ENCODE measurements at places on chromosomes 5 and 9.

DNA sequence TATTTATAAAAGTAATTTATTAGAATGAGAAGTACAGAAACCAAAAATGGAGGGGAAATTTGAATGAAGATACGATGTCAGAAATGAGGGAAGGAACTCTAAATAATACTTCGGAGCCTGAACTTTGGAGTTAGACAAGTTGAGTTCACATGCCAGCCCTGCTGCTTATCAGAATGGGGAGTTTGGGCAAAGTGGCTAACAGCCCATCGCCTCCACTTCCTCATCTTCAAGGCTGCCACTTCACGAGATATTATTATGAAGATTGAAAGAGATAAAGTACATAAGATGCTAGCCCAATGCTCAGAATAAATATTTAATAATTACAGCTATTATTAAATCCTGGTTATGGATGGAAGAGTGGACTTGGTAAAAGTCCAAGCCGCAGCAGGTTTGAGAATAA, 56.2 kb upstream of the ABCA1 start:
- DNase-seq = no peak

DNA sequence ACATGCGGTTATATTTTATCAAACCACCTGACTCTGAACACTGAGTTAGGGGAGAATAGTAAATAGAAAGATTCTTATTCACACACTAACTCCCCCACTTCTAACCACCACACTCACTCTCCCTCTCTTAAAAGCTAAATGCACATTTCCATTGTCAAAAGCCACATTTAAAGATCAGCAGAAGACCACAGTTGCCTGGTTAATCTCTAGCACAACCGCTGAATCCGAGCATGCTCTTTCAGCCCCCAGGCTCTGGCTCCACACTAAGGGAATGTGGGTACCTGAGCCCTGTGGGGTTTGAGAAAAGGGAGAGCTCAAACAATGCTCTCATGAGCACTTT, 35.7 kb downstream of the PFDN1 start:
- DNase-seq = no peak

DNA sequence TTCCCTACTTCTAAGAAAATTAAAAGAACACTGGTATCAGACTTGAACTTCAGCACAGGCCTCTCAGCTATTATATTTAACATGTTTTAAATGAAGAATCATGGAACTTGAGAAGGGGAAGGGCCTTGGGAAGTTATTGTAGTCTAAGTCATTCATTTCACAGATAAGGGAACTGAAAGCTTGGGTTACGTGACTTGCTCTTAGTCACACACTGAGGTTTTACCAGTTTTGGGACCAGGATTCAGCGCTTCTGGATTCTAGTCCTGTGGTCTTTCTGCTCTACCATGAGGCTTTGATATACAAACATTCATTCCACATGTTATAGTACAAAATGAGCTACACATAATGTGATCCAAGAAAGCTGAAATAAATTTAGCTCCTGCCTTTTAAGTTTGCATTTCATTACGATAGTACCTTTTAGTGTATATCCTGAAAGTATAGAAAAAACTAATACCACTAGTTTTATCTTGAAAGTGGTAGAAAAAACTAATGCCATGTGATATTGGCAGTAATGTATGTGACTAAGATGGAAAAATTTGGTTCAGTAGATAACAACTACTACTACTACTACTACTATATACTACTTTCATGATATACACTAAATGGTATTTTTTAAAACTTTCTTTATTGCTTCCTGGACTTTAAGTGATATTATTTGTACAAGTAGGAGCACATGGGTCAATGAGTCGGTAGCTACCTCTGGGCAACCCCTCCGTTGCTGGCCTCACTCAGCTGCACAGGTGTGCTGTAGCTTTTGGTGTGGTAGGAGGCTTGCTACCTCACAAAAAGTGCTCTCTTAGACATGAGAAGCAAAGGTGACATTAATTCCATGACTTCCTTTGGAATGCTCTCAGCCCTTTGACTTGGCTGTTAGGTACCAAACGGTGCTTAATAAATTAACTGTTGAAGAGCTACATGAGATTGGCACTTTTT, 40.7 kb downstream of the F2RL2 start:
- no peak for DNase-seq

- no peak for DNase-seq
Measured at GRCh38 chr5:150497989-150498317, 10.0 kb upstream of the NDST1 start.

DNA sequence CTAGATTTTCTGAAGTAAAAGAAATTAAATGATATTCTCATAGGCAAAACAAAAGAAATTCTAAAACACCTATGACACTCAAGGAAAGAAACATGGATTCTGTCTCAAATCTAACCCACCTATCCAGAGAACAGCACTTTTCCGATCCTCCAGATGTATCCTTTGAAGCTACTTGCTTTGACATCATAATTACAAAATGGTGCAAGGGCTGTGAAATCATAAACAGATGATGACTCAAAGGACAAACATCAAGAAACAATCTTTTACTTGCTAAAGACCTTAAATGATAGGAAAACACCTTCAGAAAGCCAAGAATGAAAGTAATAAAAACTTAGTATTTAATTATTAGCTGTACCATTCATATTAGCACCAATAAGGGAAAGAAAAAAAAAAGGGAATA, 202.6 kb downstream of the DENND1A start:
- no peak for DNase-seq

DNA sequence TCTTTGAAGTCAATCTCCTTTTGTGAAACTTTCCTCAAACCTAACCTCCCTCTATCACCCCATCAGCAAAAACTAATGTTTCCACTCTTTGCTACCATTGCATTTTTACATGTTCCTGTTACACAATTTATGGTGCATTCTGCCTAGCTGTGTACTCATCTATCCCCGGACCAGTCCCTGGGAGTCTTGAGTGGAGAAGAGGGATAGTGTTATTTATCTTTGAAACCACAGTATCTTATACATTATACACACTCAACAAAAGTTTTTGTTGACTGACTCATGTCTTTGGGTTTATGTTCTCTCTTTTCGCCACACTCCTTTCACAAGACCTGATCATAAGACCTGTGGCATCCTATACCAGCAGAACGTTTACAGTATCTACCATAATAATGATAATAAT, 26.4 kb downstream of the TNFAIP8 start:
- no peak for DNase-seq

DNA sequence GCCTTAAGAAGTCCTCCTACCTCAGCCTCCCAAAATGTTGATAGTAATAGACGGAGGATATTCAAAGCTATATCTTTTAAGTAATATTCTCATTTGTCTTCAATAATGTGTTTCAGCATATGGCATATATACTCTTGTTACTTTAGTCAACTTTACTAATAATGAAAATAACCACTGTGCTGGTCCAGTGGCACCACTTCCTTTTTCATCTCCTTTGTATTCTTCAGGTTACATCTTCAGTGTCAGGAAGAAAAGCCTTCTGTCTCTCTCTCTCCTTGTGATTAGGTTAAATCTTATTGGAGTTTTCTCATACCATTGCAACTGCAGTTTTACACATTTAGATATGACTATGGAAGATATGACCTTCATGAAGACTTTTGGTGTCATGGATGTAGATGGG, 31.3 kb downstream of the PARP8 start:
- no peak for DNase-seq

- no peak for DNase-seq
Measured at GRCh38 chr5:75020016-75020656, 32.2 kb downstream of the GCNT4 start.

- no peak for DNase-seq
Measured at GRCh38 chr9:107174441-107174840, 108.6 kb upstream of the RAD23B start.

GRCh38 chr9:26216702-26217101, 538.5 kb upstream of the TUSC1 start:
- no peak for DNase-seq

GRCh38 chr9:27726244-27727081, 153.2 kb upstream of the C9orf72 start:
- DNase-seq = no peak

DNA sequence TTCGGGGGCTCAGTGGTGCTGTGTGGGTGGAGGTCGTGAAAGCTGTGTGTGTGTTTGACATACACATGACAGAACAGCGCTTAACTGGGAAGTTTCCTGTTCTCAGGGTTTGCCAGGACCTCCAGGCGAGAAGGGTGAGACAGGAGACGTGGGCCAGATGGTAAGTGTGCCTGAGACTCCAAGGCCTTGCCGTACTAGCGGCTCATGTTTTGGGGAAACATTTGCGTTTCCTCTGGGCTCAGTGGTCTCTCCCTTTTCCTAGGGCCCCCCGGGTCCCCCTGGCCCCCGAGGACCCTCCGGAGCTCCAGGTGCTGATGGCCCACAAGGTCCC, 68.3 kb upstream of the FCN2 start:
- no peak for DNase-seq

DNA sequence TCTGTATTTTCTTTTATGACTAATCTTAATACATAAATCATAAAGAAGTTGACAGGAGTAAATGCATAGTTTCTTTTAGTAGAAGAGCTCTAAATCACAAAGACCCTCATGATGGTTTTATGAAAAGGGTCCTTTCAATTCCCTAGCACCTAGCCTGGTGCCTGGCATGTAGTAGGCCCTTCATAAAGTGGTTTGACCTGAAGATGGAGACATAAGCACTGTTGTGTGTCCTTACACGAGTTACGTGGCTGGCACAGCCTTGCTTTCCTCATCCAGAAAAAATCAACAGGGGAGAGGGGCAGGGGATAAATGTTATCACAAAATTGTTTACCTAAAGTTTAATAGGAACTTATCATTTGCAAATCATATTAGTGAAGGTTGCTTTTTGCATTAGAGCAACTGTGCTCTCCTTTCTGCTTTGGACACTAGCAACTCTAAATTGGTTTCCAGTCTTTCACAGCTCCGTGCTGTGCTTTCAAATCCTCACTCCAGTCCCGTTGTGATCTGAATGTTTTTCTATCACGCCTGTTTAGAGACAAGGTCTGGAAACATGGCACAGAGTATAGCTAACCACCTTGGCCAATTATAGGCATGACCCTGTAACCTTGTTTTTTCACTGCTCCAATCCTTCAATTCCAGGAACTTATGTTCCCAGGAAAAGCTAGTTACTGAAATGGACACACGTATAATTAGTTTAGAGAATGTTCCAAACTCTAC, 55.7 kb downstream of the ARL15 start:
- DNase-seq = no peak

GRCh38 chr9:109319017-109319625, 1.7 kb downstream of the EPB41L4B start:
- no peak for DNase-seq

DNA sequence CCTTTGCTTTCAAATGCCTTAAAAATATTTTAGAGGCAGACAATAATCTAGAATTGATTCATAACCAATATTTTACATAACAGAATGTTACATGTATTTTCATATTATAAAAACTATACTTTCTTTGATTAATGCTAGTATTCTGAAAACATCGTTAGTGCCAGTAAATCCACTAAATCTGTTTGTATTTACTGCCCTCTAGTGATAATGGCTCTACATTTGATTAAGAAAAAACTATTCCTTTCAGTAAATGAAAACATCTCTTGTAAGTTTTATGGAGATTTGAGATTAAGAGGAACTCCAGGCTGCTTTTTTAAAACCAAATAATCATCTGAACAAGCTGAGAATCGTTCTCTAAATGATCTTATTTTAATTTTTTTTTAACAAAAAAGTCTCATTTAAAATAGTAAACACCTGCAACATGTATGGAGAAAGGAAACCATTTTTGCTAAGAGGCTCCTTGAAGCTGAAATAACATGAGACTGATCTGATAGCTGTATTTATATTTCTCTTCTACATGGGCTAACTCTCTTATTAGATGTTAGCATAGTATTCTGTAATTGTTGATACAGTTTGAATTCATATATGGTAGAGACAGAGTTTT, 424.7 kb downstream of the RAB3C start:
- no peak for DNase-seq

DNA sequence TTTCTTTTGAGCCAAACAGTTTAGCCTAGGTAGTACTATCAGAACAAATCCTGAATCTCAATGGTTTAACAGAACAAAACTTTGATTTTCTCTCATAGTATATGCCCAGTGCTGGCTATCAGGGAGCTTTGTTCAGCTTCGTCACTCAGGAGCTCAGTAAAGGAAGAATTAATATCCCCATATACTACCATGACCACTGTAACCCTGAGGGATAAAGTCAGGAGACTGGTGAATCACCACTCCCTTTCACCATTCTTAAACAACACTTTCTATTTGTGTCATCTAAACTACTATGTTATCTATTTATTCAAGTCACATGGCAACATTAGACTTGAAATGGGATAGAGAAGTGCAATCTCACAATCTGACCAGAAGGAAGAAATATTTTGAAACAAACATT, 522.6 kb upstream of the COX7C start:
- DNase-seq = no peak

DNA sequence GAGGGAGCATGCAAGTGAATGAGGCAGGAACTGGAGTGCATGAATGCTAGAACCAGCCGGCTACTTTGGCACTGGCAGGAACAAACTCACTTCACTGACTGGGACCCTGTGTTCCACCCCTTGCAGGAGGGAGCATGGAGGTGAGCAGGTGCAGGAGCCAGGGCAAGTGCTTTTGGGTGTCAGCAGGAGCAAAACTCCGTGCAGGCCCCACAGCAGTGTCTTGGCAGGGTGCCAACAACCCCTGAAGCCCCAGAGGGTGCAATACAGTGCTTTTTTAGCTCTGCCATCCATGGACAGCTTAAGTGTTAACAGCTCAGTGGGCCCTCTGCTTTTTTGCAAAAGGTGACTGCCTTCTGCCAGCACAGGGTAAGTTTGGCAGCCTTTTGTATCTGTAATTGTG, 245.8 kb upstream of the PCSK5 start:
- DNase-seq = no peak

DNA sequence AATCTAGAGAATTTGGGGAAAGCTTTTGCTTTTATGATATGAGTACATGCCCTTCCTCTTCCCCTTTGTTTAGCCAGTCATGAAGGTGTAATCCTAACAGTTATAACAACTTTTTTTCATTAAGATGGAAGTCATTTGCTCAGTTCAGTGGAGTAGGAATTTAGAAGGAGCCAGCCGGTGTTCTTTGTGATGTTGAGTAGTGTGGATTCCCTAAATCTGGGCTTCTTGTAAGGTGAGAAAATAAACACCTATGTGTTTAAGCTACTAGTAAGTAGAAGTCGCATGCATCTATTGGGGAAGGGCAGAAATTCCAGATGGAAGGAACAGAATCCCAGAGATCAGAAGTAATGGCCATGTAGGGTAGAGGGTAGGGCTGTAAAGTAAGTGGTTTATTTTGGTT, 13.6 kb upstream of the CNTLN start:
- DNase-seq = no peak

Data from activated T-helper 1 cell treated with Interleukin-2 at 50 U/mL for 16 hours (primary cell).